Activated CD4-positive, alpha-beta memory T cell treated with anti-CD3 and anti-CD28 coated beads for 36 hours (primary cell): ENCODE measurements at places on chromosomes 3 and 15. TPM values are rescaled to one million over a fixed set of nuclear protein-coding genes. Genes with fewer than 3 reads are reported as not detected.

The DZIP1L gene
- total RNA-seq = not detected

GRCh38 chr3:111967651-111968274 is 11.1 kb upstream of the ABHD10 start:
- no peaks in the 10 kb centered on the region for H3K36me3 ChIP-seq
- H3K27ac ChIP-seq = no peak overlapping the region
- no peaks in the 10 kb centered on the region for H3K27me3 ChIP-seq
- DNase-seq = peak; percentile 87
- no peak overlapping the region for H3K4me3 ChIP-seq

The ERICH6 gene
- not detected for total RNA-seq

DNA sequence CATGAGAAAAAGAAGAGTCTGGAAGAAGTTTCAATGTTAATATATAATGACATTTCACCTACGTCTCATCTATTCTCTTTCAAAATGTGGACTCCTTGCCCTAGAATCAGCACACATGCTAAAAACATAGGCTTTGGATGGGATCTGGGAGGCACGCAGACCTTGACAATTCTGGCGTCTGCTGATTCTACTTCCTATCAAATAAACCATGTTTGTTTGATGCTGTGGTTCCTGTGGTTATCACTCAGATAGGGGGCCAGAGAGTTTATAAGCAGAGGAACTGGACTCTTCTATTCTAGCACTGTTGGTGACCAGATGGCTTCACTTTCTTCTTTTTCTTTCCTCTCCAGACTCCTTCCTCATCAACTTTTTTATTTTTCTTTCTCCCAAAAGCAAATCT is 336.8 kb downstream of the DIPK2A start:
- H3K4me1 ChIP-seq = no peaks in the 10 kb centered on the region
- no peak overlapping the region for H3K4me3 ChIP-seq
- DNase-seq = no peak
- peaks cover 2% of the 10 kb centered on the region for H3K27me3 ChIP-seq

GRCh38 chr15:83769411-83769999 is 115.6 kb downstream of the ADAMTSL3 start:
- no peak overlapping the region for H3K4me3 ChIP-seq
- peaks cover 7% of the 10 kb centered on the region for H3K27me3 ChIP-seq
- no peaks in the 10 kb centered on the region for H3K4me1 ChIP-seq
- no peak overlapping the region for H3K27ac ChIP-seq
- no peak for DNase-seq

- peaks cover 4% of the 10 kb centered on the region for H3K27me3 ChIP-seq
- no peaks in the 10 kb centered on the region for H3K4me1 ChIP-seq
- H3K4me3 ChIP-seq = no peak overlapping the region
- no peak for DNase-seq
Measured at GRCh38 chr15:59741274-59741906, 52.3 kb upstream of the BNIP2 start.

GRCh38 chr3:183551930-183552329 is 3.6 kb downstream of the KLHL6 start:
- peaks cover 40% of the 10 kb centered on the region for H3K36me3 ChIP-seq
- no peaks in the 10 kb centered on the region for H3K27me3 ChIP-seq
- DNase-seq = peak; percentile 80
- H3K4me1 ChIP-seq = peaks cover 70% of the 10 kb centered on the region
- H3K4me3 ChIP-seq = peak overlapping the region; percentile 100

The FANCD2OS gene
- not detected for total RNA-seq

DNA sequence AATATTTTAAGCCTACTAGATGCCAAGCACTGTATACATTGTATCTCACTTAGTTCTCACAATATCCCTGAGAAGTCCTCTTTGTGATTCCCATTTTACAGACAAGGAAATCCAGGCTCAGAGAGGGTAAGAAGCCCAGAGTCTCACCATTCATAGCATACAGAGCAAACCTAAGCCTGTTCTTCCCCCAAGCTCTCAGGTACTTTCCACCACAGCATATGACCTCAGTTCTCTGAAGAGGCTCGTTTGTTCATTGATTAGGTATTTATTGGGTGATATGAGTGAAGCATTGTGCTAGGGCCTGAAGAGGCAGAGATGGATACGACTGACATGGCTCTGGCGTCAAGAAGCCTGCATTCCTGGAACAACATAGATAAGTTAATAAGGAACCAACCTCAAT is 310.9 kb upstream of the UMPS start:
- H3K4me1 ChIP-seq = no peaks in the 10 kb centered on the region
- no peaks in the 10 kb centered on the region for H3K27me3 ChIP-seq
- H3K36me3 ChIP-seq = no peaks in the 10 kb centered on the region
- H3K4me3 ChIP-seq = no peak overlapping the region
- no peak for DNase-seq

DNA sequence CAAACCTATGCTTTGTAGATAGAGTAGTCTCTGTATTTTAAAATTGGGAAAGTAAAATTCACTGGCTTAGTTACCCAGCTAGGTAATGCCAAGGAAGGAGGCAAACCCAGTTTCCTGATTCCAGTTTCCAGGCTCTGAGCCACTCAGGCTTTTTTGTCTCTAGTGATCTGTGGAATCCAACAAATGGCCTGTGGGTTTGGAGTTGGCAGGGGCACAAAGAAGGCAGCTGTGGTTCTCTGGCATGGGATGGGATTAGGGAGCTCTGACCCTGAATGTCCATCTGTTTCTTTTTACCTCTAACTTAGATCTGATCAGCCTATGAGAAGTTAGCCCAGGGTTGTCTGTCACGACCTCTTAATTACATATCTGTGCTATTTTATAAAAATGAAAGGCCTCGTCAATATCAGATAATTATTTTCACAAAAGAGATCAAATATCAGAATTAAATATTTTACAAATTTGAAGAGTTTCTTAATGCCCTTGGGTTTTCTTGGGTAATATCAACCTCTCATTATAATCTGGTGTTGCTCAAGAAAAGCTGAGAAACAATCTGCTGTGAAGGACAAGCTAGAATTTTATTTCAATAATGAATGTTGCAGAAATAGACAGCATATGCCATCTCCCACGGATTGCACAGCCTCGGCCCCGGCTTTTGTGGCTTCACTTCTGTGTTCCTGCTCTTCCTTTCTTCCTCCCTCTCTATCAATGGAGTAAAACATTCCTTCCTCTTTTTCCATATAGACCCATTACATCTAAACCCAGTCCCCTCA is 63.7 kb upstream of the DAZL start:
- no peaks in the 10 kb centered on the region for H3K36me3 ChIP-seq
- peaks cover 10% of the 10 kb centered on the region for H3K27me3 ChIP-seq
- H3K4me3 ChIP-seq = no peak overlapping the region
- no peak for DNase-seq
- H3K27ac ChIP-seq = no peak overlapping the region
